ENCODE measurements at places on chromosomes 5 and 9. TPM values are rescaled to one million over a fixed set of nuclear protein-coding genes. Genes with fewer than 3 reads are reported as not detected.

Gene MEGF10
- 0.11 TPM for total RNA-seq

Gene ABCA1
- total RNA-seq, result 14.0 TPM

Gene CAPSL
- not detected for total RNA-seq

DNA sequence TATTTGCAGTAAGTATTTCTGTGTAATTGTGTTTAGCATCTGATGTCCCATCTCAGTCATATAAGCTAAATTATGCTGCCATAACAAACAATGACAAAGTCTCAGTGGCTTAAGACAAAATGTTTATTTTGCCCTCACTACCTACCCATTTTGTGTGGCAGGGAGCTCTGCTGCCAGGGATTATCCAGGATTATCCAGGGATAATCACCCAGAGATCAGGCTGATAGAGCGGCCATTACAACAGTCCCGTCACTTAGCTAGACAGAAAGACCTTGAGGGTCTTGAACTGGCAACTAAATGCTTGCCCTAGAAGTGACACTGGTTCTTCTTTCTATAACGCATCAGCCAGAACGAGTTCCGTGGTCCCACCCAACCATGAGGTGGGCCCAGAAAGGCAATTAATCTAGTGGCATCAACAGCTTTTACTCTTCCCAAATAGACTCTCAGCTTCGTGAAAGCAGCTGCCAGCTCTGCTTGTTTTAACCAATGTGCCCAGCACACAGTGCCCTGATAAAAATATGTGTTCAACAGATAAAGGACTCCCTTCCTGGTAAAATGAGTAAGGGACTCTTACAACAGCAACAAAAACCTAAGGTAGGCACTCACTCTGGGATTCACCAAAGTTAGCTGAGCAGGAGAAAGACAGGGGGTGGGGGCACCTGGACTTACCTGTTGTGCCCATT, 22.8 kb downstream of the CCDC69 start:
- peaks cover 16% of the 10 kb centered on the region for H3K36me3 ChIP-seq
- H3K27ac ChIP-seq, result no peak overlapping the region
- H3K4me3 ChIP-seq, result no peak overlapping the region
- H3K27me3 ChIP-seq, result no peaks in the 10 kb centered on the region
- no peaks in the 10 kb centered on the region for H3K4me1 ChIP-seq

- no peak overlapping the region for H3K4me3 ChIP-seq
- peaks cover 61% of the 10 kb centered on the region for H3K36me3 ChIP-seq
- H3K27me3 ChIP-seq, result no peaks in the 10 kb centered on the region
- no peak overlapping the region for H3K27ac ChIP-seq
Measured at GRCh38 chr9:128169925-128170324, 9.9 kb downstream of the BBLN start.

DNA sequence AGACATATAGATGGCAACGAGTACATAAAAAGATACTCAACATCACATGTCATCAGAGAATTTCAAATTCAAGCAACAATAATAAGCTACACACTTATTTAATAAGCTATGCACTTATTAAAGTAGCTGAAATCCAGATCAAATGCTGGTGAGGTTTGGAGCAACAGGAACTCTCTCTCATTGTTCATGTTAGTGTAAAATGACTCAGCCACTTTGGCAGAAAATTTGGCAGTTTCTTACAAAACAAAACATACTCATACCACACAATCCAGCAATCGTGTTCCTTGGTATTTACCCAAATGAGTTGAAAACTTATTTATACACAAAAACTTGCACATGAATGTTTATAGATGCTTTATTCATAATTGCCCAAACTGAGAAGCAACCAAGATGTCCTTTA, 131.5 kb upstream of the NFIL3 start:
- H3K36me3 ChIP-seq, result no peaks in the 10 kb centered on the region
- no peak for DNase-seq
- H3K4me3 ChIP-seq, result no peak overlapping the region
- no peaks in the 10 kb centered on the region for H3K27me3 ChIP-seq

DNA sequence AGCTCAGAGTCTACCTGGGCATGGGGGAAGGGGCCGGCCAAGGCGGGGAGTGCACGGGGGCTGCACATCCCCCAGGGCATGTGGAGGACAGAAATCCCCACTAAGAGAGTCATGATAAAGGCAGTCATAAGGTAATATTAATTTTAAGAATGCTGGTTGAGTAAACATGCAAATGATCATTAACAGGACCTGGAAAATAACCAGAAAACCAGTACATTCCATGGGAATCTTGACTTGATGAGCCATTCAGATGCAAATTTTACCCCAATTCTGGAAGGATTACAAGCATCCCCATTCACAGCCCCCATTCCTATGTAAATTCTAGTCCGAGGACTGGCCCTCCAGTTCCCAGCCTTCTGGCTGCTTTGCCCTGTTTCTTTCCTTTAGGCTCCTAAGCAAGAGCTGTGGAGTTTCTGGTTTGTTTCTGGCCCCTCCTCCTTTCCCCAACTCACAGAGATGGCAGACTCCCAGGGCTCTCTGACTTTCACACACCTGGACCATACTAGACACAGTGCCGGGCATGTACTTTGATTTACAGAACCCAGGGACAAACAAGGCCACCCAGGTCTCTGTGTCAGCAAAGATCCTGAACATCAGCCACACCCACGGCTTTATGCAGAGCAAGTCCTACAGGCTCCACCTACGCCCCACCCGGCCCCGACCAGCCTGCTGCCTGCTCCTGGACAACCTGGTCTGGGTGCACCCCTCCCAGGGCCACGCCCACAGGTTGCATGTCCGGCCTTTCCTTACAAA, 62.7 kb downstream of the SEMA4D start:
- H3K4me1 ChIP-seq, result no peaks in the 10 kb centered on the region
- H3K36me3 ChIP-seq, result no peaks in the 10 kb centered on the region
- H3K27me3 ChIP-seq, result no peaks in the 10 kb centered on the region

GRCh38 chr9:68914751-68915150, 99.2 kb downstream of the PRKACG start:
- H3K36me3 ChIP-seq, result no peaks in the 10 kb centered on the region
- no peak overlapping the region for H3K4me3 ChIP-seq
- no peak for DNase-seq
- no peaks in the 10 kb centered on the region for H3K4me1 ChIP-seq
- no peaks in the 10 kb centered on the region for H3K27me3 ChIP-seq
- H3K27ac ChIP-seq, result no peak overlapping the region

DNA sequence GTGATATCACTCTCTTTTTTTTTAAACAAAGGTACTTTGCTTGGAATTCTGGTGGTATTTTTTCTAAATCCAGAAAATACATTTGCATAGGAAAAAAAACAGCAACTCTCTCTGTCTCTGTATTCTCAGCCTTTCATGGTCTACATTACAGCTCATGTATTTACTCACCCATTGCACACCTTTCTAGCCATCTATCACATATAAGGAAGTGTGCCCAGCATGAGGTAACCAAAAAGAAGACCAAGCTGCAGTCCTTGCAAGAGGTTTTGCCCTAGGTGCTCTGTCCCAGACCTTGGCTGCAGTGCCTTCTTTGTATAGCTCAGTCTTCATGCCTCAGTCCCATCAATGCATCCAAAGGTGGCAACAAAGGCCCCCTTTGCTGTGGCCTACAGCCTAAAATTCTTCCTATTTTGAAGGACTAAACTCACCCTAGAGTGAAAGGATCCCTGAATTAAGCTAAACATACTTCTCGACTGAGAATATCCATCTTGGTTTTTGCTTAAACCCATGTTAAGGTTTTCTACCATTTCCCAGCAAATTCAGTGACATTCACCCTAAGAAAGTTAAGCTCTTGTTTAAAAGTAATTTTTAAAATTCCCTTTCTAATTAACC, 446.4 kb downstream of the KIF4B start:
- no peaks in the 10 kb centered on the region for H3K27me3 ChIP-seq
- H3K27ac ChIP-seq, result no peak overlapping the region
- DNase-seq, result no peak
- H3K36me3 ChIP-seq, result no peaks in the 10 kb centered on the region
- H3K4me3 ChIP-seq, result no peak overlapping the region

GRCh38 chr9:18073002-18073401, 401.0 kb upstream of the ADAMTSL1 start:
- no peaks in the 10 kb centered on the region for H3K36me3 ChIP-seq
- no peak overlapping the region for H3K4me3 ChIP-seq
- H3K27me3 ChIP-seq, result no peaks in the 10 kb centered on the region
- peaks cover 11% of the 10 kb centered on the region for H3K4me1 ChIP-seq

DNA sequence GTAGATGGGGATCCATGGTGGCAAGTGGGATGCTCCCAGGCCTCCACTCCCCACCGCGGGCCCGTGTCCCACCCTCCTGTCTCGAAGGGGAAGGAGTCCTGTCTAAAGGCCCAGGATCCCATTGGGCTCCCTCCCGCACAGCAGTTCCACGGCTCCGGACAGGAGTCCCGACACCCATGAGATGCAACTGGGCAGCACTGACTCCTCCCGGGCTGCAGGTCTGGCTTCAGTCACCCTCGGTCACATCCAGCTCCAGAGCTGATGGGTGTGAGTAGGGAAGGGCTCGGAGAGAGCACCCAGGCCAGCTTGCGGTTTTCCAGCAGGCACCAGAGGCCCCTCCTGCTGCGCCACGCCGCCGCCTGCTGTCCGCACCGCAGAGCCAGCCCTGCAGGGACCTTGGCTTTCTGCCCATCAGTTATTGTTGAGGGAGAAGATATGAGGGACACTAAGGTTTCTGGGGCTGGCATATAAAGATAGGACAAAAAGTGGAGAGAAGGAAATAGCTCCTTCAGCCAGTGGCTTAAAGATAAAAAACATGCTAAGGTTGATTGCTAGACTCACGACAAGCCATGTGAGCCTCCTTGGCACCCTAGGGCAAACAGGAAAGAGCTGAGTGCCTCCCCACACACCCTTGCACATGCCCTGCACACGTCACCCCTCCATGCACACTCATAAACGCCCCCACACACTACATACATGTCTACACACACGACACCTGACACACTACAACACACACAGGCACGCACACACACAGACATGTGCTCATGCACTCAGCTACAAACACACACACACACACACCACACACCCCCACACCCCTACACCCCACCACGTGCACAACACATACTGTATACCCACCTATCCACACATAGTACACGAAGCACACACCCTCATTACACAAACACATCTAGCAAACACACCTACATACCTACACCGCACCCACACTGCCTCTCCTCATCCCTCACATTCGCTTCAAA, 79.0 kb downstream of the AK8 start:
- no peak for DNase-seq
- no peaks in the 10 kb centered on the region for H3K4me1 ChIP-seq
- H3K27me3 ChIP-seq, result no peaks in the 10 kb centered on the region
- no peaks in the 10 kb centered on the region for H3K36me3 ChIP-seq
- no peak overlapping the region for H3K27ac ChIP-seq

DNA sequence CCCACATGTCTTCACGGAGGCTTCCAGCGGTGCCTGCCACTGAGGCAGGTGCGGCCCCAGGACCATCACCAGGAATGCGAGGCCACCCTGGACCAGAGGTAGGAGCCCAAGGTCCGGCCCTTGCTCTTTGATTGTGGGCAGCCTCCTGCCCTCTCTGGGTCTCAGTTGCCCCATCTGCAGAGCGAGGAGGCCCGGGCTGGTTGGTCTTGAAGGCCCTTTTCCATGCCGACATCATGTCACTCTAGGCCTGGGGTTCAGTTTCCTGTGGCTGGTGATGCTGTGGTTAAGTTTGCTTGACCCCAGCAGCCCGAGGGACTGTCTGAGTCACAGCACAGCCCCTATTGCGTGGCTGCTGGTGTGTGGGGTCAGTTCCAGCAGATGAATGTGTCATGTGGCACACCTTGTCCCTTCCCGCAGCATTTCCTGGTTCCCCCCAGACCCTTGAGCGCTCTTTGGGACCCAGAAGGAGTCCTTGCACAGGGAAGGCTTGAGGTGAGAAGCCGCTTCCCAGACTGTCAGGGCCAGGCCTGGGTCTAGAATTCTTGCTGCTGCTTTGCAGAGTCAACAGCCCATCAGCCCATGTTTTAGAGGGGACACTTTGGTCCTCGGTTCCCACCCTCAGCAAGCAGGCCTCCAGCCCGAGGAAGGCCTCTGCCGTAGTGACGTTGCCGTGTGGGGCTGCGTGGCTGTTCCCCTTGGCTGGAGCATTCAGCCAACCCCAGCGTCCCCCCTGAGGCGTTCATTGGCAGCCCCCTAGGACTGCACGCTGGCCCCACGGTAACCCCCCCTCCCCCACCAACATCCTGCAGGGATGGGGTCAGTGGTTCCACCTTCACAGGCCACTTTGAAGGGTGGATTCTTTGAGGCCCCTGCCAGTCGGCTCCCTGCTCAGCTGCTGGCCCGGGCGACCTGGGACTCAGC, 31.0 kb upstream of the HMCN2 start:
- H3K4me1 ChIP-seq, result peaks cover 7% of the 10 kb centered on the region
- DNase-seq, result no peak
- no peaks in the 10 kb centered on the region for H3K27me3 ChIP-seq
- H3K27ac ChIP-seq, result peak overlapping the region; percentile 36
- H3K36me3 ChIP-seq, result peaks cover 27% of the 10 kb centered on the region

Measured in ascending aorta (tissue), 2 donors.